ENCODE measurements at places on chromosomes 1 and 21. TPM values are rescaled to one million over a fixed set of nuclear protein-coding genes. Genes with fewer than 3 reads are reported as not detected.

Gene MX2
- 25.3 TPM for total RNA-seq

Gene LCE1A
- total RNA-seq: not detected

Gene NR5A2
- total RNA-seq: under 0.01 TPM

Gene C1orf56
- total RNA-seq: 5.1 TPM

All from hematopoietic multipotent progenitor cell (in vitro differentiated cells).